ENCODE measurements at places on chromosomes 5 and 9.

DNA sequence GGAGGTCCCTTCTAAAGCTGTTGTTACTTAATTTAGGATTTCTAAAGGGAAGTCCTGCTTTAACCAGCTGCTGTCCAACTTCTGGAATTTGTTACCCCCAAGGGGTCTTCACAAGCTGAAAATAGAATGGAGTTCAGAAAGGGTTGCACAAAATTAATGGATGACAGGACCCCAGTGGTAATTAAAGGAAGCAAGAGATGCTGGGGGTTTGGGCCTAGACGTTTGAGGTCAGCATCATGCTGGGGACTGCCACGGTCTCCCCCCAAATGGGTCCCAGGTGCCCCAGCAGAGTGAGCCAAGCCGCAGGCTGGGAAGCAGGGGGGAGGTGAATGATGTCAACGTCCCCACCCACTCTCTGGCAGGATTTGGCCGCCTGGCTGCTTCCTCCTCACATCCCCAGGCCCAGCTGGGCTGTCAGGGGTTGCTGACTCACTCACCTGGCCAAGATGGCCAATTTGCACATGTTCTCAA is 97.5 kb upstream of the ARAP3 start:
- DNase-seq = no peak

DNA sequence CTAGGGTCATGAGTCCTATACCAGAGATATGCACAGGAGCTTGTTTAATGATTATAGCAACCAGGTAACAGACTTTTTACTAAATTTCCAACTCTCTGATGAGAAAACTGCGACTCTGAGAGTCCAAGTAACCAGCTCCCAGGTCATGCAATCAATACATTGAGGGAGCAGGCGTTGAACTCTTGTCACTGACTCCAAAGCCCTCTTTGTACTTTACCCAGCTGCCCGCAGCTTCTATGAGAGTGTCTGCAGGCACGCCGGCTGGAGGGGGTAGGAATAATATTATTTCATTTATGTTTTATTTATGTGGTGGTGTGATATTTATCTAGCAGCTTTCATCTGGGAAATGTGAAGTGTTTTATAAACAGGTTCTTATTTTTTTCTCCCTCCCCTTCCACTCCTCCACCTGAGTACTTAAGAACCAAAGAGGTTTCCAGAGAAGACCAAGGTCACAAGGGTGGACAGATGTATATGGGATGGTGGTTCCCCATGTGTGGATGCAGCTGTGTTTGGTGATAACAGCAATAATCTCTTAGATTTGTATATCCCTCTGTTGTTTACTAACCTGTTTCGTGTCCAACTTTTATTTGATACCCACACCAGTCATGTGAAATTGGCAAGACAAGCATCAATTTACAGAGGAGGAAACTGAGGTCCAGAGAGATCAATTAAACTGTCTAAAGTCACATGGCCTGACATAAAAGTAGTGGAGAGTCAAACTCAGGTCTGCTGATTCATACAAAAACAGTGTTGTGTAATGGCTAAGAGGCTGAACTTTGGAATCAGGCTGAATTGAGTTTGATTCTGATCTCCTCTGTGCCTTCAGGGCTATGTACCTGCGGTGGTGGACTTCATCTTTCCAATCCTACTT is 140.2 kb upstream of the TRIM32 start:
- no peak for DNase-seq

GRCh38 chr5:144971108-144971850 is 800.6 kb downstream of the KCTD16 start:
- DNase-seq = no peak

- DNase-seq = peak; percentile 91
These were observed 37.1 kb downstream of the GLIS3 start for GRCh38 chr9:4262735-4263141.

DNA sequence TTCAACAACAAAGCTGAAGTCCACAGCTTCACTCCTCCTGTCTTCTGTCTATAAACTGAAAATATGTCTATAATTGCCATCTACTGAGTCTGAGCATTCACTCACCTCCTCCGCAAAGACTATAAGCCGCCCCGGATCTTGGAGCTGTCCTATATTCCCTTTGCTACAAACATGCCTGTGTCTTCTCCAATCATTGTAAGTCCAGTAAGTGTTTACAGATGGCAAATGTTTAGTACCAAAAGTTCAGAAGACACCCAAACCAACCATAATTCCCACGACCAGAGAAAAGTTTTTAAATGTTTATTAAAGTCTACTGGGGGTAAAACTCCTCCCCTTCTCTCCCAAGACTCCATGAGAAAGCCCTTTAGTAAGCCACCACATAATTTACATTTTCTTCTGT is 80.9 kb downstream of the EBF1 start:
- no peak for DNase-seq

DNA sequence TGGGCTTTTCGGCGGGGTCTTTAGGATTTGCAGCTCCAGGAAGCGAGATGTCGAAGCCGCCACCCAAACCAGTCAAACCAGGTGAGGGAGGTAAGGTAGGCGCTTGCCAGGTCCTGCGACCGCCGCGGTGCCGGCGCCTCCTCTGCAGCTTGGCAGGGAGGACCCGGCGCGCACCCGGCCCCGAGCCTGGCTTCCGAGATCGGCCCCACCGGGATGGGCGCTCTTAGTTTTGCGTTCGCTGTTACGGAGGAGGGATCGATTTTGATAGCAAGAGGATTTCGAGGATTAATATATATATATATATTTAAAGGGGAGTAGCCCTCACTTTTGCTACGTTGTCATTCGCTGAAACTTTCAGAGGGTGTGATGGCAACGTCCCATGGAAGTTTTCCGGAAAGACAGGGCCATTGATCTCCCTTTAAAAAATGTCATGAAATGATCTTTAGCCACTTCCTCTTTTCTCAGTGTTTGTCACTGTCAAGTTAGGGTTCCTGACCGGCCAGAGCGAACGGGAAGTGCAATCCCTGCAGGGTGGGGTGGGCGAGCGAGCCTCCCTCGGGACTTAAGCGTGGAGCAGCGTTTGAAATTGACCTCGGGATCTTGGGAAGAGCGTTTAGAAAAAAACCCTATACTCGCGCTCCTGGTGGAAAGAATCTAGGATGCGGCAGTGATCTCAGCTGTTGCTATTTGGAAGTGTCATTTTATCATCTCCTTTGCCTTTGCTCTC is 495 bp downstream of the OSTF1 start:
- DNase-seq = peak; percentile 77

DNA sequence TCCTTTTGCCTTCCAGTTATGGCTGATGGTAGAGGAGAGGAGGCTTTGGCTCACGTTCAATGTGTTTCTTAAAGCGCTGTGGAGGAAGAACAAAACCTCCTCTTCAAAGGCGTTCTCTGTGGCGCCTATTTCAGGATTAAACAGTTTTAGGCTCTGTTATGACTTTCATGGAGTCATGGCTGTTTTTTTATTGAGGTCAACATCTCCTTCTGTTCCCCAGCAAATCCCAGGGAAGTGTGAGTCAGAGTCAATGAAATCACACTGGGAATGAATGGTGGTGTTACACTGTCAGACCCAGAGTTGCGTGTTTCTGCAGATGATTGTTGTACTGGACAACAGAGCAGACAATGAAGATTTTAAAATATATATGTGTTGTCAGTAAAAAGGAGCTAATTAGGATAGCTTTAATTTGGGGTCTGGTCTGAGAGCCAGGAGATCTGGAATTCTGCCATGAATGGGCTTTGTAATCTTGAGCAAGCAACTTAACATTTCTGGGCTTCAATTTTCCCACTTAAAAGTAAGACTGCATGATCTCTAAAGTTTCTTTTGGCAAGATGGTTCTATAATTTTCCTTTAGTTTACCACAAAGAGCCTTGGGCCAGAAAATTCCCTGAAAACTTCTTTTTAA is 240.7 kb downstream of the CSNK1G3 start:
- peak; percentile 93 for DNase-seq

GRCh38 chr9:117189121-117189520 is 225.7 kb downstream of the ASTN2 start:
- DNase-seq = peak; percentile 3

- DNase-seq = no peak
These were observed 36.2 kb downstream of the TARS1 start for GRCh38 chr5:33476992-33477391.

DNA sequence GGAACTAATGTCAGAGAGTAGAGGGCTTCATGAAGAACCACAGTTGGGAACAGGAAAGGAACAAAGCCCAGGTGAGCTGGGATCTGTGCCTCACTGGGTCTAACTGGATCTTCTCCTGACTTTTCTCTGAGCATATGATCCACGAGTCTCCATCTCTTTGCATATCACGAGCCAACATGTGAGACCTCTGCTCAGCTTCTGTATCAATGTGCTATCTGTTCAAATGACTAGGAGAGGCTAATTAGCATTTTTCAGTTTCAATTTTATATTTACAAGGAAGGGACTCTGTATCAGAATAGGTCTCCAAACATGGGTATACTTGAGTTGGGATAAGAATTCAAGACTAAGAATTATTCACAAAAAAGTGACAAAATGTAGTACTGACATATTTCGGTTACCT is 73.8 kb upstream of the SGCD start:
- DNase-seq = no peak

GRCh38 chr5:6516823-6517222 is 68.2 kb downstream of the UBE2QL1 start:
- DNase-seq = no peak

DNA sequence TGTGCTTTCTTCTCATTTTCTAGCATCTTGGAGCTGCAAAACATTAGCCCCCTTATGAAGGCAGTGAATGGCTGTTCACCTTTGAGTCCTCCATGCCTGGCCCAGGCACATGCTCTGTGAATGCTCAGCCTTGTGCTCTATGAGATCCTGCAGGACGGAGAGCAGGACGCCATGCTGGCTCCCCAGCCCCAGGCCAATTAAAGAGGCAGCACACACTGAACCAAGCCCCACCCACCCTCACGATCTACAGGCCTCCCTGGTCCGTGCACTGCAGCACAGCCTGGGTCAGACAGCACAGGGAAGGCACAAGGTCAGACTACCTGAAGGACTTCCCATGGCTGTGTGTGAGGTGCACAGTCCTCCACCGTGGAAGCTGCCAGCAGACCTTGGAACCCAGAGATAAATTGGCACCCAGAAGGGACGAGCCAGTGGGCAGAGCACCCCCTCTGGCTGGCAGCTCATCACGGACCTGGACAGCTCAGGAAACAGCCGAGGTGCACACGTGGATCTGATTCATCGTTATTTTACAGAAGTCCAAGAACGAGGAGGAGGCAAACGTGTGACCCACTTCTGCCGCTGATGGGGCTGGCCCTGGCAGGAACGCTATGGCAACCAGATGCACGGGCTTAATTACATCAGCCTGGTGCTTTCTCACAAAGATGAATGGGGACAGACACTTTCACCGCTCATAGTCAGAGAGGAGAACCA is 59.5 kb downstream of the OLFM1 start:
- DNase-seq = no peak

- no peak for DNase-seq
These were observed 294.6 kb downstream of the ANXA1 start for GRCh38 chr9:73446306-73446705.

GRCh38 chr5:159897786-159898393 is 18.4 kb upstream of the ADRA1B start:
- peak; percentile 80 for DNase-seq

DNA sequence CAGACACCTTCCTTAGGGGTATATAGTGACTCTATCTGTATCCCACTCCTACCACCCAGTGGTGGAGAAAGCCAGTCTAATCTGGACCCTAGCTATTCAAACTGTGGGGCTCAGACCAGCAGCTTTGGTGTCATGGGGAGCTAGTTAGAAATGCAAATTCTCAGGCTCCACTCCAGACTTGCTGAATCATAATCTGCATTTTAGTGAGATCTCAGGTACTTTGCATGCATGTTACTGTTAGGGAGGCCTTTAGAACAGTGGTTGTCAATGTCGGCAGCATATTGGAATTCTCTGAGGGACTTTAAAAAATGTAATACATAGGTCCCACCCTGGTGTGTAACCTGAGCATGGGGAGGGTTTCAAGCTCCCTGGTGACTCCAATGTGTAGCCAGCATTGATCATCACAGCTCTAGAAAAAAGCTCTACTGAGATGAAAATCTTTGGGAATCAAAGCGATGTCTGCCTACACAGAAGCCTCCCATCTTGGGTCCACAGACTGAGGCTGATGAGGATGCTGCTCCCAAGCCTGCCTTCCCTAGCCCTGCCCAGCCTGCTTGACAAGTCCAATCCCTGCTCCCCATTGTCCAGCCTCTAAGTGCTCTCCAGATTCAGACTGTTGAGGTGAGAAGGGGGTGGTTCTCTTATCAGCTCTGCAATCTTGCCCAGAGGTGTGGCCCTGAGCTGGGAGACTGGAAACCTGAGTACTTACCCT is 11.9 kb upstream of the GM2A start:
- no peak for DNase-seq

- DNase-seq = peak; percentile 54
These were observed 26.3 kb upstream of the FBP1 start for GRCh38 chr9:94665613-94666012.

GRCh38 chr5:150148117-150148927 is 7.3 kb downstream of the PDGFRB start:
- no peak for DNase-seq

DNA sequence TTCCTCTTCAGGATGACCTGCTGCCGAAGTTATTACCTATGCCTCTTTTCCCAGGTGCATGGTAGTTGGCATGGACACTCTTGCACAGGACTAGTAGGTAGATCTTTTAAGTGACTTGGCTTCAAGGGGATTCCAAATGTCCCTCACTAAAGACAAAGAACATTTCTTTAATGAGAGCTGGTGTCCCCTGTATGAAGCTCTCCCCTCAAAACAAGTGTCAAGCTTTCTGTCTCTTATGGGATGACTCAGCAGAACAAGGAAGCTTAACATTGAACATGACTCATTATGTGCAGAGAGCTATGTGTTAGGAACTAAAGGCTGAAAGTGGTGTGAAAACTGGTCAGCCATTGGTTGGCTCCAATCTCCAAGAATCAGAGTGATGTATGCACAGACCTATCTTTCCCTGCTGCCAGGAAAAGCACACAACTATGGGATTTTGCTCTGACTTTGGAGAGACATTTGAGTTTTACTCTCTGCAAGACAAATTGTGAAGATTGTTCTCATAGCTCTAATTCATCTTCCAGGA is 120.5 kb downstream of the PRDM6 start:
- DNase-seq = peak; percentile 75

DNA sequence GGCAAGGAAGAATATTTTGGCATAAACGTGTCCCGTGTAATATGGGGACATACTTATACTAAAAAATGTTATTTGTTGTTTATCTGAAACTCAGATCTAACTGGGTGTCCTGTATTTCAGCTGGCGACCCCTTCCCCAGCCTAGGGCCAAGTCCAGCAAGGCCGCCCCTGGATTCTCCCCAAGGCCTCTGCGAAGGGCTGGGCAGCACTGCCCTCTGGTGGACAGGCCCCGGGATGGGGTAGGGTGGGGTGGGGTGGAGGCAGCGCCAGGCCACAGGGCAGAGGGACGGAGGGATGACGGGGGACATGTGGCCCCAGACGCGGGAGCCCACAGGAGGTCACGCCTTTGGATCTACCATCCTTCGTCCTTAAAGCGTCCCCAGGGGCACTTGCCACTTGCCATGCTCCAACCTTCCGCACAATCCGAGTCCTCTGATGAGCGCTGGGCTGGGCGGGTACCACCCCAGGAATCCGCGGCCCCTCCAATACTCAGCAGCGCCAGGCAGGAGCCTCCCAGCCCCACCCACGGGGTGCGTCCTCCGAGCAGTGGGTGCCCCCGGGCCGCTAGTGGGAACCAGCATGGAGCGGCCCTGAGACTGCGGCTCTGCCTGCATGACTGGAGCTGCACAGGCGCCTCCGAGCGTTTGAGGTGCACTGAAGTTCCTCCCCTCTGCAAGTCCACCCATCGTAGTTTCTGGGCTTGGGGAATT is 7.1 kb upstream of the AGPAT2 start:
- DNase-seq = no peak

GRCh38 chr5:4065472-4066320 is 470.1 kb downstream of the IRX1 start:
- no peak for DNase-seq

Measured in LHCN-M2 (cell line).